ENCODE measurements at places on chromosomes 5 and 9.

GRCh38 chr5:136890431-136891148, 525.2 kb upstream of the TRPC7 start:
- no peak for DNase-seq

- DNase-seq = peak; percentile 74
These were observed 459.9 kb upstream of the ZNF462 start for GRCh38 chr9:106403081-106403480.

- no peak for DNase-seq
These were observed 21.1 kb upstream of the SLC25A51 start for GRCh38 chr9:37925006-37925405.

DNA sequence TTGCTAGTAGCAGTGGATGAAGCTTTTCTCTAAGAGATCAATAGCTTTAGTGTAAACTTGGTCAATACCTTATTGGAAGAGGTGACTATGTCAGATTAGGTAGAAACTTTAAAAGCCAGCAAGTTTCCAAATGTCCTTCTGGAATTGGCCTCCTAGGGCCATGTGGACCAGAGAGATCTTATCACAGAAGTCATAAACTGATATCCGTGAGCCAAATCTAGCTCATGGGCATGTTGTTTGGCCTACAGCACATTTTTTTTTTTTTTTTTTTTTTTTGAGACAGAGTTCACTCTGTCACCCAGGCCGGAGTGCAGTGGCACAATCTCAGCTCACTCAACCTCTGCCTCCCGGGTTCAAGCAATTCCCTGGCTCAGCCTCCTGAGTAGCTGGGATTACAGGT, 157.5 kb upstream of the CCDC152 start:
- no peak for DNase-seq

GRCh38 chr5:172852490-172853354, 18.7 kb downstream of the ERGIC1 start:
- DNase-seq = no peak

- no peak for DNase-seq
These were observed 264.6 kb downstream of the NDUFS4 start for GRCh38 chr5:53825016-53825415.

DNA sequence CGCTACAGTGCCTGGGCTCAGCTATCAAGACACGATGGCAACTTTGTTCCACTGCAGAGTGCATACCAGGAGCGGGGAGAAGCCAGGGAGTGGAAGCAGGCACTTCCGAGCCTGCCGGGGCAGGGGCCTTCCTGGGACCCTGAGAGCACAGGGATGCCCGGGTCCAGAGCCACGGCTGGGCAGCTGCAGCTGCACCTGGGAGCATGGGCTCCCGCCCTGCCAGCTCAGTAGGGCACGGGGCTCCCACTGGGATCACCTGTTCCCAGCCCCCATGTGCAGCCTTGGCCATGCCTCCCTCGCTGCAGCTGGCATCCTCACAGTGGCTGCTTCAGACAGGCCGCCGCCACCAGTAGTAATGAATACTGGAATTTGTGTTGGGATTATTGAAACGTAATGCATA, 391.5 kb downstream of the KDM4C start:
- no peak for DNase-seq

DNA sequence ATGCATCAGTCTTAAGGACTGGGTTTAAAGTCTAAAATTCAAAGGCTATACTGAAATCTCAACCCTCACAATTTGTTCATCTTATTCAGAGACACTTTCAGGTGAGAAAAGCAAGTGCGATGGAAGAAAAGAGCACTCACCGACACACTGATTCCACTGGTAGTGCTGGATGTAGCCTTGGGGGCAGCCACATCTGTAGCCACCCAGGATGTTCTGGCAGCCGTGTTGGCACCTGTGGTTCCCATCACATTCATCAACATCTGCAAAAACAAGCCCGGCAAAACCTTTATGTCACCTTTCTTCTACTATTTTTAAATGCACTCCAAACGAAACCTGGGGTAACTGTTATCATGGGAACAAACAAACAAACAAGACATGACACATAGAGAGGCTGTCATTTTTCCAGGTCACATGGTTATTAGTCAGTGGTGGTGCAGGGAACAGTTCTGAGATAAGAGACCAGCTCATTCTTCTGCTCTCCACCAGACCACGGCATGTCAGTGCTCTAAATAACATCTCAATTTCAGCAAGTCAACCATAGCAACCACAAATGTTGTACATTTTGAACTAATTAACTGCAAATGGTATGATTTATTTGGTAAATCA, 188.4 kb downstream of the SLC12A2 start:
- peak; percentile 68 for DNase-seq

DNA sequence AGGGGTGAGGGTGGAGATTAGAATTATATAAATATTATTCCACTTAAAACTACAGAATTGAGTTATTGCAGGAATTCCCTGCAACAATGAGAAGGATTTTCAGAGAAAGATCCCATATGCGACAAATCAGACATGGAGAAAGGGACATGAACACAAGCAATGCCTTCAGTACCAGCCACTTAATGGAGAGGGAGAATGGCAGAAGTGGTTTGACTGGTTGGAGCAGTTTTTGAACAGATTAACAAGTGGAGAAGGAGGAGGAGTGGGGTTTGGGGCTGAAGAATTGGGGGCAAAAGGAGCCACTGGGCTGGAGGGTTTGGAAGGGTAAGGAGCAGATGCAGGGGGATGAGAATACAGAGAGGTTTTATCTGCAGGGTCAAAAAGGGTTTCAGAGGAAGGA, 620.9 kb upstream of the PTPRD start:
- DNase-seq = no peak

GRCh38 chr5:158463938-158464337, 605.0 kb upstream of the CLINT1 start:
- DNase-seq = no peak

DNA sequence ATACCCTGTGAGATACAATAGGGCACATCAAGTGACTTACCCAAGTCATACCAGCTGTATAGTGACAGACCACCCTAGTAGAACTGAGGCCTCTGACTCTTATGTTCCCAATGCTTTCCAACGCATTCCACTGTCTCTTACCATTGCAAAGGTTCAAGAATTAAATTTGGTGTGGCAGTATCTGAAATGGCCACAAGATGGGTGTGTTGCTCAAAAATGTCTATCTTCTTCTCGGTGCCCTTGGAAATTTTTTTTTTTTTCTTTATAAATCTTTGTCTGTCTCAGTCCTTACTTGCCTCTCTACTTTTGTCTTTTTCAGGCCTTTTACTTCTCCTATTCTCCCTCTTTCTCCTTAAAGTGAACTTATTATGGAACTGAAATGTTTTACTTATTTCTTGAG, 48.4 kb downstream of the GPR21 start:
- peak; percentile 58 for DNase-seq

GRCh38 chr5:80213466-80213865, 42.4 kb downstream of the SERINC5 start:
- no peak for DNase-seq

GRCh38 chr9:68560071-68560844, 19.6 kb upstream of the TMEM252 start:
- DNase-seq = peak; percentile 26

DNA sequence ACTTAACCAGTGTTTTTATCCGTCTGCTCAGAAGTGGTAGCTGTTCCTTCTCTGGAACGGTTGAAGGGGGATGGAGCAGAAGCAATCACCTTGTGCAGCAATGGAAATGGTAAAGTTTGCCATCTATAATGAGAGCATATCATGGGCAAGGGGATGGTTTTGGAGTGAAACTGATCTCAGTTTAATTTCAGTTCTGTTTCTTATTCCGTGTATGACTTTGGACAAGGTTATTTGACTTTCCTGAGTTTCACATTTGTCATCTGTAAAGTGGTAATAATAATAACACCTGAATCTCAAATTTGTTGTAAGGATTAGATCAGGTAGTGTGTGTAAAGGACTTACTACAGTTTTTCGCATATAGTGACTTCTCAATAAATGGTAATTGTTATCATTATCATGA, 106.1 kb downstream of the PCSK1 start:
- DNase-seq = no peak

- DNase-seq = peak; percentile 34
These were observed 41.6 kb downstream of the MAMDC2 start for GRCh38 chr9:70085241-70085640.

GRCh38 chr9:94908583-94909249, 182.2 kb downstream of the AOPEP start:
- DNase-seq = no peak

DNA sequence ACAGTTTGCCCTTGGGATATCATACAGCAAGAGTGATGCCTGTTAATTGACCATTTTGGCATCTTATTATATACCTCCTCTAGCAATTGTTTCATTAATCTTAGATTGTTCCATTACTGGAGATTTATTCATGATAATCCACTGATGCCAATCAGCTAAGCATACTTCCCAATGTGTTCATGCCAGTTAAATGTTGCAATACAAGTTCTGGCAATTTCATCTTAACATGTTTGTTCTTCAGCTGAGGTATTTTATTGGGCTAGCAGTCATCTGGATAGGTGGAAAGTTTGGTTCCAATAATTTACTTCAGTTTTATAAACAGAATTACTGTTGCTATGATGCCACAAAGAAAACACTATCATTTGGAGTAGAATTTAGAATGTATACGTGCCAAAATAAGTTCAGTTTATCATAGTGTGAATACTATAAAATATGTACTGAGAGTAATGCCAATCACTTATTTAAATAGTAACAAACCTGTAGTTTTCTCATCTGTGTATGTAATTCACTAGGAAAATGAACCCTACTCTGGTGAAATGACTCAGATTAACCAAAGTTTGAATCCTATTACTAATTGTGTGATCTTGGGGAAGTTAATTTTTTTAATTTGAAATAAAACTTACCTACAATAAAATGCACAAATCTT, 27.9 kb upstream of the IL31RA start:
- DNase-seq = no peak

- no peak for DNase-seq
These were observed 5.2 kb downstream of the LTC4S start for GRCh38 chr5:179798771-179799643.

- DNase-seq = peak; percentile 95
These were observed 61.8 kb upstream of the CPLX2 start for GRCh38 chr5:175809531-175810121.

DNA sequence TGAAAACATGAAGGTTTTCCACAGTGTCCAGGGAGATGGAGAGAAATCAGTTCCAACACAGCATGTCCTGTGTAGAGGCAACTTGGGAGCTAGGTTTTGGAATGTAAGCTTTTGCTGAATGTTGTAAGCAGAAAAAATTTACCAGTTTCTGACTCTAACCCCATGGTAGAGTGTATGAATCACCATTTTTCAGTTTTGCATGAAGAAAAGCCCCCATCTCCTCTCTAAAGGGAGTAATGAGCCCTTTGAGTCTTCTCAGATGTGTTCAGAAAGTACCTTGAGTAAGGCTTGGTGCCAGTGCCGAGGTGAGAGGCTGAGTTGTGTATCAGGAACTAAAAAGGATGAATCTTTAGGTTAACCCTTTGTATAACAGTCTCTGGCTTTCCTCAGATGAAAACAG, 96.2 kb downstream of the ADRB2 start:
- no peak for DNase-seq

DNA sequence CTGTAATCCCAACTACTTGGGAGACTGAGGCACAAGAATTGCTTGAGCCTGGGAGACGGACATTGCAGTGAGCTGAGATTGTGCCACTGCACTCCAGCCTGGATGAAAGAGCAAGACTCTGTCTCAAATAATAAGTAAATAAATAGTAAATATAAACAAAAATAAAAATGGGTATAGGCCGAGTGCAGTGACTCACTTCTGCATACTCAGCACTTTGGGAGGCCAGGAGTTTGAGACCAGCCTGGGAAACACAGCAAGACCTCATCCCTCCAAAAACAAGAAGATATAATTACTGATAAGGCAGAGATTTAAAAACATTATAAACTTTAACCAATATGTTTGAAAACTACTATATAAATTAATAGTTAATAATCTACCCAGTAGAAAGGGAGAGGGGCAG, 37.8 kb upstream of the SUSD1 start:
- DNase-seq = no peak

DNA sequence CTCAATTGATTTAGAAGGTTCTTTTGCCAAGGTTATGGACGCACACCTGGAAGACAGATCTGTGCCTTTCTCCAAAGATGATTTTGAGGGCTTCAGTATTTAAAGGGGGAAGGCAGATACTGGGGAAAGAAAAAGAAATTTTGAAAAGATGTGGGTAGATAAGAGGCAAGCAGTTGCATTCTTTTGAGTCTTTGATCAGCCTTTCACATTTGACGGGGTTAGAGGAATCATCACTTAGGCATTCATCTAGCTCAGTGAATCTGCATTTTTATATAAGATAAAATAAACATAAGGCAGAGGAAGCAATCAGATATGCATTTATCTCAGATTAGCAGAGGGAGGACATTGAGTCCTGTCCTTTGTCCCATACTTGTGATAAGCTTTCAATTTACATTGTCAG, 243.4 kb upstream of the RAI14 start:
- DNase-seq = peak; percentile 80

DNA sequence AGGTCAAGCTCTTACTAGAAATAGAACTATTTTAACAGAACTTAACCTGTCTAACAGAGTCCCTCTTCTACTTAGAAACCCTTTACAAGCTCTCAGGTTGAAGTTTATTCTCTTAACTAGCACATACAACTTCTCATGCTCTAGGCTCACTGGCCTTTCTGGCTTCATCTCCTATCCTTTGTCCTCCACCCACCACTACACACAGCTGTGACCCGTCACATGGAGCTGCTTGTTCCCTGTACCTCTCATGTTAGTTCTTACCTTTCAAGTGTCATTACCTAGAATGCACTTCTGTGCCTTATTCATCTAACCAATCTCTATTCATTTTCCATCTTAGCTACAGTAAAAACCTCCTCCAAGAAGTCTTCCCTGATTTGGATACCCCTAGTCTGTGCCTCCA, 89.4 kb upstream of the APC start:
- no peak for DNase-seq

GRCh38 chr5:3584724-3585531, 10.7 kb upstream of the IRX1 start:
- DNase-seq = no peak

DNA sequence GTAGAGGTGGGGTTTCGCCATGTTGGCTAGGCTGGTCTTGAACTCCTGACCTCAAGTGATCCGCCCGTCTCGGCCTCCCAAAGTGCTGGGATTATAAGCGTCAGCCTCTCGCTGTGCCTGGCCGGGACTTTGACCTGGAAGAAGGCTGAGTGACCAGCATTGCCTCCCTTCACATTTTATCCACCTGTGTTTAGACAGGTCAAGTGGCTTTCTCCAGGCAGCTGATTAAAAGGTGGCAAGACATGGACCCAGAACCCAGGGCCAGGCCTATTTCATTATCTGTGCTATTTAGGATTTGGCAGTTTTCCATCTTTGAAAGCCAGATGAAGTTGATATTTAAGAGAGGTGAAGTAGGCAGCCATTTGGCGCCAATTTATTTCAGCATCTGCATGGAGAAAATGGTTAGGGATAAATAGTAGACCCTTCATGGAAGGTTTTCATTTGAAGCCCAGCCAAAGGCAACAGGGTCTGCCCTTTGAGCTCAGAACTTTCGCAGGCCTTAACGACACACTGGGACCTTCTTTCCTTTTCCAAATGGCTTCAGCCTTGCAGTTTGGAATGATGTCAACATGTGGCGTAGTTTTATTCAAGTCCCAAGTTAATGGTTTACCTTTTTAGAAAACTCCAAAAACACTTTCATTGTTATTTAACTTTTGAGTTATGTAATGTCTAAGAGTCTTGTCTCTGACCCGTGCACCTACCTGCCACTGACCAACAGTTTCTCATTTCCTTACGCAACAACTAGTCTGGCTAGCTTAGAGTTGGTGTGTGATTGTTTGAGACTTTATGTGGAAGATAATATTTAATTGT, 8.4 kb downstream of the DAPK1 start:
- no peak for DNase-seq

GRCh38 chr5:128513806-128514205, 24.2 kb downstream of the FBN2 start:
- no peak for DNase-seq

GRCh38 chr5:16534280-16534679, 68.7 kb upstream of the ZNF622 start:
- DNase-seq = no peak

- DNase-seq = peak; percentile 91
These were observed 13.7 kb downstream of the DOCK2 start for GRCh38 chr5:169650701-169651331.

All from ELR (cell line).